Effector memory CD4-positive, alpha-beta T cell (primary cell): ENCODE measurements at places on chromosomes 5 and 9.

- no peak for DNase-seq
Measured at GRCh38 chr5:159826351-159827214, 89.7 kb upstream of the ADRA1B start.

DNA sequence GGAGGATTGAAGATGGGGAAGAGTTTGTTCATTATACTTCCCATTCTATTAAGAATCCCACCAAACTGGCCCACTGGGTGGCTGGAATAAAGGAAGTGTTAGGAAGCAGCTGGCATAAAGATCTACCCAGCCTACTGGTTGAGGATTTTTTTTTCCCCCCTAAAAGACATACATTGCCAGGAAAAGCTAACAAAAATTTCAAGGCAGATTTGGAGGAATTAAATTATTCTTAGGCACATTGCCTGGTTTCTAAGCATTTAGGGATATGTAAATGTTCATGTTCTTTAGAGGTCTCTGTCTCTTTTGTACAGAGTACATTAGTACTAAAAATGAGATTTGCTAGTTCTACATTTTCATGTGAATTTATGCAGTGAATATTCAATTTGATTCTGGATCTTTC is 8.3 kb downstream of the PIK3R1 start:
- no peak for DNase-seq

DNA sequence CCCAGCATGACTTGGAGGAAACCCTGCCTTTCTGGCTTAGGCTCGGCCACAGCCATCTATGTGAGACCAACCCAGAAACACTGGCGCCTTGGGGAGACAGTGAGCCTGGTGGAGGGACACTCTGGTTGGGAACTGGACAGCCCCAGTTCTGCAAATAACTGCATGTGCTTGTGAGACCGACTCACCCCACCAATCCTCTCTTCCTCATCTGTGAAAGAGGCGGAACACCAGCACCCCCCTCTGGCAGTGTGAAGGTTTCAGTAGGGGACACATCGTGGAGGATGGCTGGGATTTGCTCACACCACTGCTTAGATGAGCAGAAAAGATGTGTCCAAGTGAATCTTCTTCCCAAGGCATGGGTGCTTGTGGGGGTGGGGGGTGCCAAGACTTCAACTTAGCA is 43.4 kb upstream of the N4BP3 start:
- no peak for DNase-seq

GRCh38 chr9:68895741-68896478 is 118.0 kb downstream of the PRKACG start:
- DNase-seq: no peak

DNA sequence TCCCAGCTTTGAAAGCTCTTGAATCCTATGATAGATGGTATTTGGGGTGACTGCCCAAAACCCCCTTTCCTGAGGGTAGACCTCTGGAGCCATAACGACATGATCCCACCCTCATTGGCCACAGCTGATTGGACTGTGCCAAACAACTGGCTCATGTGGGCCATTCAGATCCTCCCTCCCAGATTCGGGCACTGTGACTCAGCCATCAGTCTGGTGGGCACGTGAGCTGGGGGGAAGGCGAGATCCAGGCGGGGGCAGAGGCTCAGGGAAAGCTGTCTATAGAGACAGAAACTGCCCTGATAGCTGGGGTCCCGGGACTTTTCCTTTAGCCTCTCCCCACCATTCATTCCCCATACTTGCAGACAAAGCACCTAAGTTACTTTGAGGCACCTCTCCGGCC is 15.1 kb upstream of the NCS1 start:
- no peak for DNase-seq

DNA sequence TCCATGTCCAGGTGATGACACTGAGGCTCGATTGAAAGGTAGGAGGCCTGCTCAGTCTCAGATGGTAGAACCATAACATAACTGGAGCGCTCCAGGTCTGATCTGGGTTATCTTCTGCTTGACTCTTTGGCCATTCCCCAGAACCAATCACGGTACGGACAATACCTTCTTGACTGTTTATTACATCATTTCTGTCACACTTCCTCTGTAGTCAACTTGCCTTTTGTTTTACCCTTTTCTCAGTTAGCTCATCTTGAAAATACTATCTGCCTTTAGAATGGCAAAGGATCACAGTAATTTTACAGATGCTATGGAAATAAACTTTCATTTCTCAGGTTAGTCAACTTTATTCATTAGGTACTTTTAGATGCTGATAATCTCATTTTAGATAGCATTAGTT is 22.4 kb downstream of the GLRA1 start:
- DNase-seq: no peak
